Left cardiac atrium (tissue), 4 donors: ENCODE measurements at places on chromosomes 3 and 15.

- no peak for DNase-seq
Measured at GRCh38 chr3:8793242-8793641, 23.8 kb upstream of the OXTR start.

GRCh38 chr3:190810957-190811356 lies 51.5 kb downstream of the GMNC start:
- DNase-seq = no peak

DNA sequence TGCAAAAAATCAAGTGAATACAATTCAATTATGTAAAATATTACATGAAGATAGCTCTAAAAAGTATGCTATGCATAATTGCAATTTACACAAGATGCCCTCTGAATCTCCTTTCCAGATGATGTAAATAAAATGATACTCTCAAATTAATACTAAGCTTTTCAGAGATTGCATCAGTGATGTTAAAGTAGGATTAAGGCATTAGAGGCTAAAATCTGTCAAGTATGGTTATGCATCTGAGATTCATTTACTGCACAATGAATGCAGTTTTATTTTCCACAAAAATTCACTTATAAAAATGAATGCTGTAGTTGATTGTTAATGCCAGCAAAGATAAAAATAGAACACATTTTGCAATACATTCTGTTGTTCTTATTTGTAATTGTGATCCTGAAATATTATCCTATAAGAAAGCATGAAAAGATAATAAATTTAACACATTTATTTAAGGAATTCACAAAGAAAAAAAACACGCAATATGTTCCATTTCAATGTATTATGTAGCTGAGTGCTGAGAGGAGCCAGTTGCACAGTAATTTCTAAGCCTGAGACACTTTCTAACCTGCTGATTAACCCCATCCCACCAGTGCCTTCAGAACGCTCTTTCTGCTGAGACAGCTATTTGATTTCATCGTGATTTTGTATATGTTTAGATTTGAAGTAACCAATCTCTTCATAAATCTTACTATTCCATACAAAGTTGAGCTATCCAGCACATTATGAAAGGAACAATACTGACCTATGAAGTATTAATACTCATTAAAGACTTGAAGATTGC lies 224.4 kb downstream of the CADM2 start:
- no peak for DNase-seq

- no peak for DNase-seq
Measured at GRCh38 chr3:81740731-81741130, 20.7 kb downstream of the GBE1 start.

GRCh38 chr15:56471440-56472069 lies 6.6 kb upstream of the MNS1 start:
- no peak for DNase-seq

- no peak for DNase-seq
Measured at GRCh38 chr3:175598740-175599139, 739.6 kb downstream of the NAALADL2 start.

DNA sequence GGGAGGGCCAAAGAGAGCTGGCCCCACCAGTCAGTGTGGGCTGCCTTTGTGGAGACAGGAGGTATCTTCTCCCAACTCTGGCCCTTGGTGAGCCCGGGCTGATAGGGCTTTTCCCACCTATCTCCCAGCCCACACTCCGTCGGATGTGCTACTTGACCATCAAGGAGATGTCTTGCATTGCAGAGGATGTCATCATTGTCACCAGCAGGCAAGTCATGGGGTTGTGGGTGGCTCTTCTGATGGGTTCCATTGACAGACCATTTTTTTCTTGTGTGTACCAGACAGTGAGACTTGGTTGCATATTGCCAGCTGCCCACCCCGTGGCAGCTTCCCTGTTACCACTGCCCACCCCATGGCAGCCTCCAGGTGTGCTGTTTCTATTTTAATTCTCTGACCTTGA lies 3.3 kb downstream of the COPG1 start:
- no peak for DNase-seq

DNA sequence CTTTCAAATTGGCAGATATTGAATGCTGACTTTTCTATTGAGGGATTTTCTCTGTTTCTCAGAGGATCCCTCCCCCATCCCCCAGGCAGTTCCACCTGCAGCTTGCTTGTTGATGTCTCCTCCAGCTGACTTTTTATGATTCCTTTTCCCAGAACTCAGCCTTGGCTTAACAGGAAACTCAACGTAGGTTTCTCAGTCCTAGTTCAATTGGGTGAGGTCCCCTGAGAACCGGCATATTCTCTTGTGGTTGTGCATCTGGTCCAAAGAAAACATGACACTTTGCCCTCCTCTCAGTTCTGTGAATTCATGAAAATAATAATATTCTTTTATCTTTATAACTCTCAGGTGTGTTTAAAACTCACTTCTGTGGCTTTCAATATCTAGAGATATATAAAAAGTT lies 1222.1 kb downstream of the OTOL1 start:
- no peak for DNase-seq

DNA sequence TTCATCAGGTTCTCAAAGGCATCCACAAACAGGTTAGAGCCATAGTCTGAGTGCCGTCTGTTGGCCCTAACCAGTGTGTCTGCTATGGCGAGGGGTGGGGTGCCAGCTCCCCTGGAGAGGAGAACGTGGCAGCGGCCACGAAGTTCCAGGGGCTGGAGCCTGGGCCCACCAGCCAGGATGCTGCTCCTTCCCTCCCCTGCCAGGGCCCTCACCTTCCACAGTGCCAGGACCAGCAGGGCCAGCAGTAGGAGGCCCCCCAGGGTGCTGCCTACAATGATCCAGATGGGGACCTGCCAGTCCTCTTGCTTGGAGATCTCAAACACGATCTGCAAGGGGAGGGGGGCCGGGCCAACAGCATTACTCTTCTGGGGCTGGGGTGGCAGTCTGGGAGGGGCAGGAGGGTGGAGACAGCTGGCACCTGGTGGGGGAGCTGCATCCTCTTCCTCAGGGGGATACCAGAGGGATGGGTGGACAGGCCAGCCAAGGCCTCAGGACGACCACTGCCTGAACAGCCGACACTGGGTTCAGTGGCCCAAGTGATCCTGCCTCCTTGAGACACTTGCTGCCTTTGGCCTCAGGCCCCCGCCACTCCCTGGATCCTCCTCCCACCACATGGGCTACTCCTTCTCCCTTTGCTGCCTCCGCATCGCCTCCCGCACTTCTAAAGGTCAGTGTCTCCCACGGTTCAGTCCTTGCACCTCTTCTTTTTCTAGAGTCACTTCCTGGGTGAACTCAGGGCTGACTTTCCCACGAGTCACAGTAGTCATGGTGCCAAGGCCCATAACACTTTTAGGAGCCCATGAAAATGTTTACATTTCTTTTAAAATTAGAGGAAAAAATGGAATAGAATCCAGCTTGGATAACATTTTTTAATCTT lies 26.3 kb downstream of the FEM1B start:
- no peak for DNase-seq

- DNase-seq = no peak
Measured at GRCh38 chr15:58137686-58138085, 495 bp upstream of the AQP9 start.

GRCh38 chr15:67613708-67614107 lies 71.2 kb downstream of the MAP2K5 start:
- DNase-seq = no peak

GRCh38 chr3:20125897-20126296 lies 60.1 kb downstream of the SGO1 start:
- DNase-seq = no peak

DNA sequence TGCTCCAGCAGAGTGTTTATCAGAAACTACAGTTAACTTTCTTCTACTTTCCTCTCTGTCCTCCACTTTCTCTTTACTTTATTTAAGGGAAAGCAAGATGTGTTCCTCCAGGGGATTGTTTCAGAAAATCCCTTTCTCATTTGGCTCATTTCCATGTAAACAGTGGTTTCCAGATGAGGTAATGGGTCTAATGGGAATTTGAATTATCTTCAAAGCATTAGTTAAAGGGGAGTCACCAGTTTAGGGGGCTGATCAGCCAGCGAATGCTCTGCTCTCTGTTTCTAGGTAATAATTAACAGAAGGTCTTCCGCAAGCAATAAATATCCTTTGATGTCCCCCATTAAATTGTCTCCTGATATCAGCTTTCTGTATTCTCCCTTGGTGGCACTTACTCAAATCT lies 30.4 kb upstream of the ZNF639 start:
- no peak for DNase-seq

DNA sequence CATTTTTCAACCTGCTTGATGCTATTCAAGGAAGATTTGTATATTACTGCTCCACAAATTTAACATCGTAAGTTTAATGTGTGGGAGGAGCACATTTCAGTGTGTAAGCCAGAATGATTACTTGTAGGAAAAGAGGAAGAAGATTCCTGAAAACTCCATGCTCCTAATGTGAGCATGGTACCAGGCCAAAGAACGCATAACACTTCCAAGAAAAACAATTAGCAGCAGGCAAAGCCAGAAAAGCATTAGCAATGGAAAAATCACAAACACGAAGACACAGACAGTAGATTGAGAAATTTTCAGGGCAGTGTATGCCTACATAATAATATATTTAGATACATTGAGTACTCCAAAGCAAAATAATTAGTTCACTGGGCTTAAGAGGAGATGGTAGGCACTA lies 96.6 kb upstream of the CBLB start:
- DNase-seq = no peak

DNA sequence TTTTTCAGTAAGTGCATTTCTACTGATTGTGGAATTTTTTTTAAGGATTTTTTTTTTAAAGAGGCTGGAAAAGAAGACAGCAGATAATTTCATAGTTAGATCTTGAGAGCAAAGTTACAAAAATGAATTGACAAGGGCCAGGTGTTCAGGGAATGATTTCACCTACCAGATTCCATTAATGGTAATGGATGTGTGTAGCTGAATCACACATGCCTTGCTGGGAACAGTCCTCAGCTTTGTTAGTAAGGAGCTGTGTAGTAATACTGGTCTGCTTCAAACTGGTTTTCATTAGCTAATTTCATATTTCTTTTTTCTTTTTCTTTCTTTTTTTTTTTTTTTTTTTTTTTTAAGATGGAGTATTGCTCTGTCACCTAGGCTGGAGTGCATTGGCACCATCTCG lies 16.0 kb downstream of the NR1D2 start:
- DNase-seq = no peak

- no peak for DNase-seq
Measured at GRCh38 chr3:141945726-141946485, 69.5 kb downstream of the ATP1B3 start.

GRCh38 chr15:69462030-69462492 lies 9.4 kb downstream of the RPLP1 start:
- DNase-seq = peak; percentile 54

DNA sequence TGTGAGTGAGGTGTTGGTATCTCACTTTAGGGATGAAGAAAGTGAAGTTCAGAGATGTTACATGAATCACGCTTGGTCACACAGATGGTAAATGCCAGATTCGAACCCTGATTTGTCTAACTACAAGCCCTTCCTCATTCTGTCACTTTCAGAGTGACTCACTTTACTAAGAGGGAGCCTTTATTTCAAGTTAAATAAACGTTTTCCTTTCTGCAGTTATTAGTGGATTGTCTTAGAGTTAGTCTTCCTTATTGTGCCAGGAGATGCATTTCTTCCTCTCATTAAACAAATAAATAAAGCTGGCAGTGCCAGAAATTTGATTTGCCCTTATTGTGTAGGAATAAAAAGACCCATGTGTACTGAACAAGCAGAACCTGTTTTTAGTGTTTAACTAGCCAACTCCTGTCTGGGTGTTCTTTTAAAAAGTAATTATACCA lies 162.5 kb downstream of the AKAP13 start:
- no peak for DNase-seq

GRCh38 chr3:58058361-58059263 lies 50.4 kb downstream of the FLNB start:
- DNase-seq = no peak

GRCh38 chr3:180278583-180279188 lies 241.9 kb upstream of the PEX5L start:
- DNase-seq = no peak

DNA sequence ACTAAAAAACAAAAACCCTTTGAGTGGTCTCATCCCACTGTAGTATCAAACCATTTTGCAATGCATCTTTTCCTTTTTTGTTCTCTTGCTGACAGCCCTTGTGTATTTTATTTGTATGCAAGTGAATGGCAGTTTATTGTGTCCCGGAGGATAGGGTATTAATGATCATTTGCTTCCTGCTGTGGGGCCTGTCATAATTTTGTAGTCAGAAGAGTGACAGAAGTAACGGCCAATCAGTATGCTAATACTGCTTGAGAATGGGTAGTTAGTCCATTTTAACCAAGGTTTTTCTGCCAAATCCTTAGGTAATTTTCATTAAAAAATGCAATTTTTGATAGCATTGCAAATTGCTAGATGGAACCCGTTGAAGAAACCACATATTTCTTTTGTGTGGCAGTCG lies 75.5 kb upstream of the PLSCR5 start:
- DNase-seq = no peak

- no peak for DNase-seq
Measured at GRCh38 chr15:53434174-53434678, 325.2 kb downstream of the WDR72 start.

DNA sequence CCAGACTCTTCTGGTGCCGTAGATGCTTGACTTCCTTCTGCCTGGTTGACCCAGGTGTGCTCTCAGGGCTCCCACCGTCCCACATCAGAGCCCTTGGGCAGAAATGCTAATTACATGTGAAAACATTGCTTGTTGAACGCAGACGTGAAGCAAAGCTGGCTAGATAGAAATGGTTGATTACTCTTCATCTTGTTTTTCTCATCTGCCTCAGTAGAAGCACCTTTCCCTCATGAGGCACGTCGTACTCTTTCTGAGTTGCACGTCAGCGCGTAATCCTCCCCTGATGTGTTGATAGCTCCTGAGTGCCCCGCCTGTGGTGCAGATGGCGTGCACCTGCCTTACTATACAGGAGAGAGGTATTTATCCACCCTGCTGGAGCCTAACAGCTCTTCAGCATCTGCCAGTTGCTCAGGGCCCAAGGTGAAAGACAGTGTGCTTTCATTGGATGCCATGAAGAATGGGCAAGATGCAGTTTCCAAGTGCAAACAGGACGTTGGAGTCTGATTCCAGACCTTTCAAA lies 18.1 kb downstream of the MAP6D1 start:
- no peak for DNase-seq

DNA sequence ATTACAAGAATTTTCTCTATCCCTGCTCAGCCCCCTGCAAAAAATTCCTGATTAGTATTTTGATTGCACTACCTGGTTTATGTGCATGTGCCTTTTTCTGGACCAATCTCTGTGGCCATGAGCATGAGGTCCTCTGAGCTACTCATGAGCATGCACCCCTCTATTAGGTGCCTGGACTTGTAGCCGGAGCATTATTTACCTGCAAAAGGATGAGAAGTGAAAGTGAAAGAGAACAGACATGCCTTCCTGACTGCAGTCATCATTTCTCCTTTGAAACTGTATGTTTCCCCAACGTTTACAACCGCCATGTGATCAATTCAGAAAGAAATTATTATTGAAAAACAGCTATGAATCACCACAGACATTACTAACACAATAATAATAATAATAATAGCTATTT lies 1008.8 kb downstream of the ROBO2 start:
- DNase-seq = no peak

- no peak for DNase-seq
Measured at GRCh38 chr3:45124352-45124751, 21.8 kb downstream of the CDCP1 start.

GRCh38 chr3:129608087-129608935 lies 1.8 kb upstream of the PLXND1 start:
- DNase-seq = no peak

GRCh38 chr3:138404121-138404520 lies 30.3 kb upstream of the ESYT3 start:
- no peak for DNase-seq

- no peak for DNase-seq
Measured at GRCh38 chr15:66412220-66412619, 25.5 kb downstream of the MAP2K1 start.
